ENCODE measurements at places on chromosomes 13 and 19. TPM values are rescaled to one million over a fixed set of nuclear protein-coding genes. Genes with fewer than 3 reads are reported as not detected.

- no peak overlapping the region for H3K27ac ChIP-seq
- no peaks in the 10 kb centered on the region for H3K36me3 ChIP-seq
- DNase-seq, result no peak
- no peak overlapping the region for H3K4me3 ChIP-seq
- H3K27me3 ChIP-seq, result no peaks in the 10 kb centered on the region
Observed at GRCh38 chr19:16587833-16588823, 15.9 kb upstream of the SLC35E1 start.

GRCh38 chr13:79659121-79659521, 178.2 kb downstream of the NDFIP2 start:
- H3K27ac ChIP-seq, result no peak overlapping the region
- H3K36me3 ChIP-seq, result no peaks in the 10 kb centered on the region
- H3K27me3 ChIP-seq, result peaks cover 14% of the 10 kb centered on the region
- no peak overlapping the region for H3K4me3 ChIP-seq
- no peaks in the 10 kb centered on the region for H3K4me1 ChIP-seq

DNA sequence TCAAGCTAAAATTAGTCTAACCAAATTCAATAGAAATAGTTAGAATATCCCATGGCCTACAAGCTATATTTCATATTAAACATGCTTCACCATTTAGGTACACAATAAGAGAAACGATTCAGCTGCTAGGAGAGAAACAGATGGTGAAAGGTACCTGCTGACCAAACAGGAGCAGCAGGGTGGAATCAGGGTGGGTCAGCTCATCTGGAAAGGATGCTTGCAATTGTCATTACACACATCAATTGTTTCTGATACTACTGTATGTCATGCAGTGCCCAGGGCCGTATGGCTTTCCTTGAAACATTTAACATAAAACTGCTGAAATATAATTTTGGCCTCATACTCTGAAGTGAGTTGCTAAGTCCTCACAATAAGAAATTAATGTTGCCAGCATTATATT, 776.0 kb downstream of the DACH1 start:
- no peaks in the 10 kb centered on the region for H3K27me3 ChIP-seq
- H3K4me3 ChIP-seq, result no peak overlapping the region
- DNase-seq, result no peak
- no peaks in the 10 kb centered on the region for H3K4me1 ChIP-seq
- peaks cover 3% of the 10 kb centered on the region for H3K36me3 ChIP-seq

- H3K27ac ChIP-seq, result no peak overlapping the region
- H3K4me1 ChIP-seq, result peaks cover 5% of the 10 kb centered on the region
- no peak overlapping the region for H3K4me3 ChIP-seq
- H3K36me3 ChIP-seq, result peaks cover 9% of the 10 kb centered on the region
Observed at GRCh38 chr19:1163934-1164683, 10.0 kb downstream of the SBNO2 start.

DNA sequence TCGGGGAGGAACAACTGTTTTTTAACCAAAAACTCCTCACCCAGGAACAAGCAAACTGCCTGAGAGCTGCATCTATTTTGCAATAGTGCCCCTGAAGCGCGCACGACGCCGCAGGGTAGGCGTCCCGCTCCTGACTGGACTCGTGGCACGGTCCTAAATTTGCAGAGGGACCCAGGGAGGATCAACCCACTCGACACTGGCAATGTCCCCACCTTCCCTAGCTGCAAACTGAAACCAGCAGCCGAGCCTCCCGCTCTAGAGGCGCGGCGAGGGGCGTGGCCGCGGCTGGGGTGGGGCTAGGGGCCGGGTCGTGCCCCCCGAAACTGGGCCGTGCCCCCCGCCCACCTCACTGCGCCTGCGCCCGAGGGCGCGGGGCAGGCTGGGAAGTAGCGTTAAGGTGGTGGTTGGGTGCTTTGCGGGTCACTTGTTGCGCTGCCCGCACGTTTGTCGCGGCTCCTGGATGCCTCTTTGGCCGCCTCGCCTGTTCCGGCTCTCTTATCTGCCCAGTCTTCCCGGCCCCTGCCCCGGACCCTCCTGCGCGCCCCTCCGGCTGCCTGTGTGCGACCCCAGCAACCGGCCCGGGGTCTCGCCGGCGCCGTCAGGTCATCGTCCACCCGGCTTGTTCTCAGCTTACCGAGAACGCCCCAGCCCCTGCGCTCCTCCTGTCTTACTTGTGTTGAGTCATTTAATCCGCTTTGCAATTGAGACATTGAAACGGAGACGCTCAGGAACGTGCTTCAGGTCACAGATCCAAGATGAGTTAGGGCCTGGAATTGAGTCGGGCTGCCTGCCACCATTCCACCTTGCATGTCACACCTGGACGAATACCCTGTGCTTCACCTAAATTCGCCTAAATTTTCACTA, 37.9 kb upstream of the LSM14A start:
- peak overlapping the region; percentile 84 for H3K27ac ChIP-seq
- H3K4me1 ChIP-seq, result no peaks in the 10 kb centered on the region
- peak overlapping the region; percentile 90 for H3K4me3 ChIP-seq
- DNase-seq, result peak; percentile 53
- no peaks in the 10 kb centered on the region for H3K36me3 ChIP-seq

DNA sequence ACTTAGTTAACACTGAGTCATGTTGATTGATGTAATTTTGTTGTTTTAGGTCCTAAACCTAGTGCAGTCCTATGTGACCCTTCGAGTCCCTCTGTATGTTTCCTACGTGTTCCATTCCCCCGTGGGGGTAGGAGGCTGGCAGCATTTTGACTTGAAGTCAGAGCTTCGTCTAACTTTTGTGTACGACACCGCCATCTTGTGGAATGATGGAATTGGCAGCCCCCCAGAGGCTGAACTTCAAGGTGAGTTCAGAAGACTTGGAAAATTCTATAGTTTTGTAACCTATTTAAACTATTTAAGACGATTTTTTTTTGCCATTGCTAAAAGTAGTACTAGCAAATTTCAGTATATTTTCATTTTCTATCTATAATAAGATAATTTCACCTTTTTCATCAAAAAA, 117.9 kb downstream of the STOML3 start:
- no peaks in the 10 kb centered on the region for H3K36me3 ChIP-seq
- H3K4me1 ChIP-seq, result no peaks in the 10 kb centered on the region
- H3K27ac ChIP-seq, result no peak overlapping the region
- DNase-seq, result no peak
- peaks cover 4% of the 10 kb centered on the region for H3K27me3 ChIP-seq

DNA sequence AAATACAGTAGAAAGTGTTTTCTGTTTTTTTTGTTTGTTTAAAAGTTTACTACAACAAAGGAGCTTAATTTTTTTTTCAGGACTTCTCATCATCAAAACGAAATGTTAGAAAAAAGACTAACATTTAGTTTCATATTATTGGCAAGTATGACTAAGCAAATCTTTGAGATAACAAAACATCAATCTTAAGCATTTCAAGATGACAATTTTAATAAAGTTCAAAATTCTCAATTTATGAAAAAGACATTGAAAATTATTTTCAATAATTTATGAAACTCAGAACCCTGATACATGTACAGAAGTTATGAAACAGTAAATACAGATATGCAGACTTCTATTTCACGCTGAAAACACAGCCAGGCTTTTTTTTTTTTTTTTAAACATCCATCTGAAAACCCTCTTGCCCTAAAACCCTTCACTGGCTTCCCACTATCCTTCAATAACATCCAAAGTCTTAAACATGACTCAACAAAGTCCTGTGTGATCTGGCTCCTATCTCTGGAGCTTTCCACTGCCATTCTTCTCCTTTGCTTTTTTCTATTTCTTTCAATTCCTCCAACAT, 3.9 kb downstream of the RBM26 start:
- H3K4me3 ChIP-seq, result peak overlapping the region; percentile 64
- peak overlapping the region; percentile 61 for H3K27ac ChIP-seq
- peaks cover 32% of the 10 kb centered on the region for H3K36me3 ChIP-seq
- H3K4me1 ChIP-seq, result peaks cover 27% of the 10 kb centered on the region

DNA sequence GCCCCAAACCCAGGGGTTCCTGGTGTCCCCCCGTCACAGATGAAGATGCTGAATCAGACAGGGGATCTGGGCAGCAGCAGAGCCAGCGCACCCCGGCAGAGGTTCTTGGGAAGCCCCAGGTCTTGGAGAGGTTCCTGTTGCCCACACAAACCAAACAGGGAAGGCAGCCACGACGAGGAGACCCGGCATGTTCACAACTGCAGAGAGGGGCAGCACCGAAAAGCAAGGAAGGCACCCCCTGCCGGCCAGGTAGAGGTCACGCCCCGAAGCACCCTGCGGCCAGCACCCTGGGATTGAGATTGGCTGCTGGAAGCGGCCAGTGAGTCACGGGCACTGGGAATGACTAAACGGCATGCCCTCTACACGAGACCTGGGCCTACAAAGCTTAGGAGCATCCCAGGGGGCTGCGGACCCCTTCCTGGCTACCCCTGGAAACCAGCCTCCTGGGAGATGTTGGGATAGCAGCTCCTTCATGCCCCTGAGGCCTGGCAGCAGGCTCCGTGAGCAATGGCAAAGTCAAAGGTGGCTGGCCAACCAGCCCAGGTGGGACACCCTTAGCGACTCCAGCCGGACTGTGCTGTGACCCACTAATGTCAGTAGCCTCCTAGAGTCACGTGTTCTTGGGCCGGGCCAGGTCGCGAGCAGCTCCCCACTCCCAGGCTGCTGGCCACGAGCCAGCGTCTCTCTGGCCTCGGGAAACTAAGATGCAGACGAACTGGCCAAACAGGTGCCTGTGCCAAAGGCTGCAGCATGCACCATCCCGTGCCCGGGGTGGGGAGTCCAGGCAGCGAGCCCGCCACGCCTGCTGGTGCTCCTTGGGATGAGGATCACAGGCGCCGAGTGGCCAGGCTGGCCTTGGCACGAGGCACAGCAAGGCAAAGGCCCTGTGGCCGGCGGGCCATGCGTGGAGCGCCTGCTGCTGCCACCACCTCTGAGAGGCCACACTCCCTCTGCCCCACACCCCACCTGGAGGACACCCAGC, 43.2 kb downstream of the MLLT1 start:
- H3K4me3 ChIP-seq, result no peak overlapping the region
- peaks cover 5% of the 10 kb centered on the region for H3K36me3 ChIP-seq
- DNase-seq, result no peak
- H3K4me1 ChIP-seq, result peaks cover 56% of the 10 kb centered on the region
- peaks cover 6% of the 10 kb centered on the region for H3K27me3 ChIP-seq
- no peak overlapping the region for H3K27ac ChIP-seq

LHFPL6 gene
- 76.3 TPM for total RNA-seq

ATXN8OS gene
- not detected for total RNA-seq

RUBCNL gene
- total RNA-seq, result not detected

IL12RB1 gene
- not detected for total RNA-seq
